A549 treated with Hydrocortisone at 1 μM for 4 hours (cell line): ENCODE measurements at places on chromosomes 3 and 15. TPM values are rescaled to one million over a fixed set of nuclear protein-coding genes. Genes with fewer than 3 reads are reported as not detected.

Gene ARL14
- 0.25 to 0.52 TPM (median 0.40 TPM) in 5 replicates for total RNA-seq

Gene NRROS
- 0.03 TPM in 1 of 5 replicates, not detected in the others for total RNA-seq

Gene DLL4
- total RNA-seq = 1.8 to 2.4 TPM (median 2.1 TPM) in 5 replicates

Gene ZNF860
- 1.1 to 1.6 TPM (median 1.4 TPM) in 5 replicates for total RNA-seq

Gene CLEC3B
- 0.13 to 0.31 TPM (median 0.20 TPM) in 4 of 5 replicates, not detected in the other for total RNA-seq

Gene PRSS50
- not detected in 5 replicates for total RNA-seq

Gene CHRM5
- 0.02 to 0.05 TPM (median 0.03 TPM) in 3 of 5 replicates, not detected in the others for total RNA-seq

Gene RASSF1
- 16.8 to 20.2 TPM (median 19.1 TPM) in 5 replicates for total RNA-seq

Gene TEX55
- total RNA-seq = not detected in 5 replicates

Gene TRANK1
- total RNA-seq = 0.74 to 2.4 TPM (median 1.2 TPM) in 5 replicates

Gene MOBP
- 0.09 to 0.24 TPM in 2 of 5 replicates, not detected in the others for total RNA-seq

Gene OXTR
- total RNA-seq = 9.0 to 11.6 TPM (median 9.7 TPM) in 5 replicates

Gene ZPLD1
- 0.06 TPM in 1 of 5 replicates, not detected in the others for total RNA-seq

Gene ST6GAL1
- total RNA-seq = 2.9 to 4.5 TPM (median 3.9 TPM) in 5 replicates

Gene SEC62
- total RNA-seq = 72.7 to 144 TPM (median 83.8 TPM) in 5 replicates

Gene CFAP100
- total RNA-seq = not detected in 5 replicates

Gene ESYT3
- total RNA-seq = 0.40 to 0.83 TPM (median 0.55 TPM) in 5 replicates

Gene IGSF11
- 3.5 to 4.8 TPM (median 4.4 TPM) in 5 replicates for total RNA-seq

Gene STRC
- total RNA-seq = 0.08 to 0.16 TPM (median 0.11 TPM) in 4 of 5 replicates, not detected in the other

Gene RAB11A
- total RNA-seq = 257 to 349 TPM (median 293 TPM) in 5 replicates

Gene CCNB2
- 93.6 to 104 TPM (median 95.4 TPM) in 5 replicates for total RNA-seq

Gene C3orf22
- total RNA-seq = not detected in 5 replicates

Gene ABCC5
- 13.2 to 17.8 TPM (median 15.7 TPM) in 5 replicates for total RNA-seq

Gene LEKR1
- total RNA-seq = 0.54 to 0.63 TPM (median 0.59 TPM) in 5 replicates

Gene ACAP2
- 4.9 to 9.4 TPM (median 8.2 TPM) in 5 replicates for total RNA-seq
